A172 (cell line): ENCODE measurements at places on chromosomes 3 and 15.
A peak's percentile ranks its signal among the peaks of the same experiment; 100 is the strongest.

DNA sequence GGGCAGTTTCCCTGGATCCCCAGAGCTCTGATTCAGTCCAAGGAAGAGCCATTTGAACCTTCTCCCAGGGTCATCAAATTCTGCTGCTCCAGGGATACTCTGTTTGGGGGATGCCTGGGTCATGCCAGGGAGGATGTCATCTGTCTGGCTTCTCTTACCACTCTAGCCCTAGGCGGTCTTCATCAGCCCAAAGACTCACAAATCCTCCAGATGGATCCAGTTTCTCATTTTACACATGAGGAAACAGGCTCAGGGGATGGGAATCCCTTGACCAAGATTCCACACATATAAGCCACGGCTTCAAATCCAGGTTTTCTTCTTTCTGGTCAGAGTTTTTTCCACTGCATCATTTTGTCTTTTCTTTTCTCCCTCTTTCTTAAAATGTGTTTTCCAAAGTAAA, 36.7 kb downstream of the SLC28A1 start:
- DNase-seq: no peak

- DNase-seq: no peak
Observed at GRCh38 chr15:67794832-67795574, 30.3 kb upstream of the SKOR1 start.

GRCh38 chr3:174937478-174937877, 78.3 kb downstream of the NAALADL2 start:
- no peak for DNase-seq

DNA sequence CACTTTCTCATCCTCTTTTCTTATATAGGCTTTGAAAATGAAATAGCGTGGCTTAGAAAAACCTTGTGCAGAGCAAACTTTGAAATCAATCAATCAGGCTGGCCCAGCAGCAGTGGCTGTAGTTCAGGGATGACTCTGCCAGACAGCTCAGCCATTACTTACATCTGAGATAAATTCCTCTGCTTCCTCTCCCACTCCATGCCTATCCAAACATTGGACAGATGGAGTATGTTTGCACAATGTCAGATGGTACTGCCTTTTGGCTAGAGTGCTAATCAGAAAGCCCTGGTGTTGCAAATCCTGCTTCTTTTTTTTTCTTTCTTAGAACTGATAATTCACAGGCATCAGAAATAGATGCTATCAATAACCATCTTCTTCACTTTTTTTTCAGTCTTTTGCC, 1065.1 kb downstream of the AGBL1 start:
- DNase-seq: no peak

DNA sequence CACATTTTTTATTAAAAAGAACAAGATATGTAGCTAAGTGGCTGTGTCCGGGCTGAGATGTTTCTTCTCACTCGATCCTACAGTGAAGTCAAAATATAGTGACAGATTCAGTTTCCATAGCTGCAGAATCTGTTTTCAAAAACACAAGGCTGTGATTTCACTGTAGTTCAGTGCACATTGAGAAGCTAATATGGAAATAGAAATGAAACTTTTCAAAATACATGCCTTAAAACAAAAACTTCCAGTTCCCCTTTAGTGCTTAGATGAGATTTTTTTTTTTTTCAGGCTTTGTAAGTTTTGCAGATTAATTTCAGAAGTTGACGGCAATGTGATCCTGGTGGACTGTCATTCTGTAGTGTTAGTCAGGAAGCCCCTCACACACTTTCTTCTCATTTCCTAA, 23.8 kb upstream of the TRAK1 start:
- DNase-seq: no peak

DNA sequence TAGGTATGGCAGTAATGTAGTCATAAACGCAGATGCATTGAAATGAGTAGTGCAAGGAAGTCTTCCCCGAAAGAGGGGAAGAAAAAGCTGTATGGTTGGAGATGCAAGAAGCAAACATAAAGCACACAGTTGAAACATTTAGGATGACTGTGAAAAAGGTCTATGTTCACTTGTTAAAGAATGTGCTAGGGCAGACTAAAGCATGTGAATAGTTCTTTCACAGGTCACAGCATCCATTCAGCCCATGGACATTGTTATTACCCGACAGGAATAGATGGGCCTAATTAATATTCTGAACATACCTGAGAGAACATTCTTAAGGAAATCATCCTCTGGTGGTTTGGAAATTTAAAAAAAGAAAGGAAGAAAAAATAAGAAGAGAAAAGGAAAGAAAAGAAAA, 595.2 kb downstream of the ZIC1 start:
- DNase-seq: no peak

DNA sequence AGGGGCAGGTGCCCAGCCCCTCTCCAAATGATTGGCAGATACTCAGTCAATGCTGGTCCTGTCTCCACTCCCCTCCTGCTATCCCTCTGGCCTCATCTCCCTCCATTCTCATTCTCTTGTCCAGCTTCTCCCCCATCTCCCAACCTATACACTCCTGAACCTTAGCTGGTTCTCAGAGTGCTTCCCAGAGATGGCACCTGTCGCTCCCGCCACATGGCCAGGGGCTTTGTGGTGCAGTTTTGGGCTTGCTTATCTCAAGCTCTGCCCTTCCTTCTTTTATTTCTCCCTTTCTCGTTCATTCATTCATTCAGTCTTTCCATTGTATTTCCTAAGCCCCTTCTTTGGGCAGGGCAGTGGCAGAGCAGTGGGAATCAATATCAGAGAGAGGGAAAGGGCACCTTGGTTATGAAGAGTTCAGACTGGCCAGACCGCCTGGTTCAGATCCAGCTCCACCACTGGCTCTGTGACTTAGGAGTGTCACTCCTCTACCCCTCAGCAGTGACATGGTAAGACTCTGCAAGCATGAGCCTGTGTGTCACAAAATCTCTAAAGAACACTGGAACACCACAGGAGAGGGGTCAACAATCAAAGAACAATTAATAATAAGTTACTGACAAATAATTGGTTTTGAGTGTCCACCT, 20.2 kb upstream of the CXCR6 start:
- DNase-seq: no peak

GRCh38 chr3:182568261-182568660, 225.0 kb upstream of the ATP11B start:
- DNase-seq: peak; percentile 19

DNA sequence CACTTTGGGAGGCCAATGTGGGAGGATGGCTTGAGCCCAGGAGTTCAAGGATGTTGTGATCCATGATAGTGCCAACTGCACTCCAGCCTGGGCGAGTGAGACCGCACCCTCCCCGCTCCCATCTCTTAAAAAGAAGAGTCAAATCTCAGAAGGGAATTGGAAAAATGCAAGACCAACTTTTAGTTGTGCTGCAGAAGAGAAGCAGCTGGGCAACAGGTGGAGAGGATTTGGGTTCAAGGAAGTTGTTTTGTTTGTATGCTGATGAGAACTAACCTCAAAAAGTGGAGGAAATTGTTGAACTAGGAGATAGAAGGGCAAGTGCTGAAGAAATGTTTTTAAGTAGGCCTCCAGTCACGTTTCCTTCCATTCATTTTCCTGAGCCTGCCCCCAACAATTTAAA, 12.8 kb upstream of the PDCD7 start:
- DNase-seq: no peak

- no peak for DNase-seq
Observed at GRCh38 chr15:64766058-64766457, 9.3 kb downstream of the RBPMS2 start.

- peak; percentile 93 for DNase-seq
Observed at GRCh38 chr3:149581681-149582370, 76.0 kb downstream of the WWTR1 start.

- DNase-seq: peak; percentile 22
Observed at GRCh38 chr3:120302361-120302760, 17.3 kb upstream of the GPR156 start.

GRCh38 chr15:52710708-52711389, 31.7 kb upstream of the ATOSA start:
- DNase-seq: no peak

DNA sequence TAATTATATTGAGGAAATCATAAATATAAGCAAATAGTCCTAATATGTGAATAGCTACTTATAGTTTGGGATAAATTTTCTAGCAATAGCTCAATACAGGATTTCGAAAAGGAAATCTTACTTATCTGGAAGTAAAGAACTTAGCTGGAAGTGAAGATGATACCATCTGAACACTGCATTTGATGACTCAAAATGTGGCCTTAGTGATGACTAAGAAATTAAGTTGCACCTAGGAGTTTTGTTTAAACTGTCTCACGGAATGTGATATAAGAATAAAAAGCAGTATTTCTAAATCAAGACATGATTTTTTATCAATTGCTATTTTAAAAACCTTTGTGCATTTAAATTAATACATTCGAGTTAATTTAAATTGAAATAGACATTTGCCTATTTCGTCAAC, 91.2 kb downstream of the EOMES start:
- DNase-seq: peak; percentile 49

DNA sequence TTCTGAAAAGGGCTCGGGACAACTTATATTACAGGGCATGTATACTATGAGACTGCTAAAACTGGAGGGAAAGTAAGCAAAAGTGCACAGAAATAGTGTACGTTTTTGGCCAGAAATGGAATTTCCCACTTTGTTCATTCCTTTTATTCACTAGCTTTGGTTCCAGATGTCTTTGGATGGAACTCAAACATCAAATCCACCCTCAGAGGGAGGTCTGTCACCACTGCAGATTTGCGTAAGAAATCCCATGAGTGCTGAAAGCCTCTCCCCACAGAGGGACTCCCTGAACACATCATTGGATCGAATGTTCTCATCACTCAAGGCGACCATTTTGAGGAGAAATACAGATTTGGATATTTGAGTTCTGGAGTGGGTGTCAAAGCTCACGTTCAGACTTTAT, 71.6 kb downstream of the FEM1B start:
- DNase-seq: no peak

GRCh38 chr3:168197162-168197561, 101.4 kb upstream of the GOLIM4 start:
- DNase-seq: no peak

DNA sequence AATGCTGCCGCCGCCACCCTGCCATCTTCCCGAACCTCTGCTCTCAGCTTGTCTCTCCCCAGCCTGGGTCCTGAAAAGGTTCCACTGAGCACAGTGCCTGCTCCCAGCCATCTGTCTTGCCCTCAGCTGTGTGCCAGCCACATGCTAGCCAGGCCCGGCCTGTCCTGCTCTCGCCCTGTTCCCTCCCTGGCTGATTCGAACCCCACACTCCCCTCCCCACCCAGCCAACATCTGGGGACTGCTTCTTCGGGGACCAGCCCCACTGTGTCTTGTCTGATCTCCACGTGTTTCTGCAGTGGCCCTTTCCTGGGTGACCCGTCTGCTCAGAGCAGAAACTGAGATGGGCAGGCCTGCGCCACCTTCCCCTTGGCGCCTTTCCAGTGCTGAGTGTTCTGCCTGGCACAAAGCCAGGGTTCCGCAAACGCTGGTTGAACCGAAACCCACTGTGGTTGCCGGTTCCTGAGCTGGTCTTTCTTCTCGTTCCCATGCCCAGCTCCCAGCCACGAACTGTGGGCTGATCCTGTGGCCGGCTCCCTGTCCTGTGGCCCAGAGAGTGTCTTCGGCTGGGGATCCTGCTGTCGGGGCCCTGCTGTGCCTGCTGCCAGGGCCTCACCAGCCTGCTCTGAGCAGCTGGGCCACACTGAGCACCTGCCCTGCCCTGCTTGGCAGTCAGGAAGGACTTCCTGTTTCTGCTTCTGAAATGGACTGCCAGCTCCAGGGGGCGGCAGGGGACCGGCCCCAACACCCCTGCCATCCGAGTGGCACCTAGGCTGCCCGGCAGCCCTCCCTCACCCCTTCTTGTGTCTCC, 62.7 kb upstream of the KLF13 start:
- no peak for DNase-seq

- no peak for DNase-seq
Observed at GRCh38 chr15:75065467-75065850, 42.1 kb downstream of the PPCDC start.

DNA sequence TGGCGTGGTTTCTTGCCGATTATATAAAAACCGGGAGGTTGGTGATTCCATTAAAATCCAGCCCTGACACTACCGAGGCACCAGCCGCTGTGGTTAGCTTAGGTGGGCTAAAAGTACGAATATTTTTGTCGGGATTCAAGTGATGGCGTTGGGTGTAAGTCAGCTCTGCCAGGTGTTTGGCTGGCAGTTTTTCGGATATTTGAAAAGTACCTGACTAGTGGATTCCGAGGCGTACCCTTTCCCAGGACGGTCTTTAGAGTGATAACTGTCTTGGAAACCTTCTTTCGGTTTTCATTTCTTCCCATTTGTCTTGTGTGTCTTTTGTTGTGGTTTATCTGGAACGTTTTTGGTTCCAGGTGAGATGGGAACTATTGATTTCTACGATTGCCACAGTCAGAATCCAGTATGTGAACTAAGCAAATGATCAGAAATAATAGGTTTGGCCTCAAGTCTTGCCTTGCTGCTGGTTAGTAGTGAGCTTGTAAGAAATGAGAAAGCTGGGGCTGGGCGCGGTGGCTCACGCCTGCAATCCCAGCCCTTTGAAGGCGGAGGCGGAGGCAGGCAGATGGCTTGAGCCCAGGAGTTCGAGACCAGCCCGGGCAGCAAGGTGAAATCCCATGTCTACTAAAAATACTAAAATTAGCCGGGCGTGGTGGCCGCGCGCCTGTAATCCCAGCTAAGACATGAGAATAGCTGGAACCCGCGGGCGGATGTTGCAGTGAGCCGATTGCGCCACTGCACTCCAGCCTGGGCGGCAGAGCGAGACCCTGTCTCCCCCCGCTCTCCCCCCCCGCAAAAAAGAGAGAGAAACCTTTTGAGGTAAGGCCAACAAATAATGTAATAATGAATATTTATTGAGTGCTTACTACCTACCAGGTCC, 1.4 kb downstream of the FYTTD1 start:
- peak; percentile 29 for DNase-seq

DNA sequence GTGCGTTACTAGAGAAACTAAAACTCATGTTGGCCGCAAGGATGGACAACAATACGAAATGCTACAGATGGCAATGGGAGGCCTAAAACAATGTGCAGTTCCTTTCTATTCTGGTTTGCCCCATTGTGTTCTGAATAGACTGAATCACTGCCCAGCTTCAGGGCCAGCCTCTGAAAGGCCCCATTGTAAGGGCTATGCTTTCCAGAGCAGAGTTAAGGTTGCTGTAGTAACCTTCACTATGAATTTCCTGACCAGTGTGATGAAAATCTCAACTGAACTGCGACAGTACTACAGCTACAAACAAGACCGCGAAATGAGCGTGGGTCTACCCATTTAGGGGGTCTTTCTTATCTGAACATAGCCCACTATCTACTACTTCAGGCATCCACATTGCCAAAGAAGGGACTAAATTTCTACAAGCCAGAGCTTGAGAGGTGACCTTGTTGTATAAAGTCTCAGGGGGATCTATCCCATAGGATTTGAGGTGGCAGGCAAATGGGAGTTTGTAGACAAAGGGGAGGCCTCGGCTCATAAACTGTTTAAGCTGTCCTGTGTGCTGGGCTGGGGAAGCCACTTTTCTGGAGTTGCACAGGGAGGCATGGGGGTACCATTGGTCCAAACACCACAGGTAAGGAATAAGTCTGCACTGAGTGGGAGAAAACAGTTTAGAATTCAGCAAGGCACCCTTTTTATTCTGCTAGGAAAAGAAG, 80.1 kb downstream of the MYO1E start:
- DNase-seq: no peak
